Aorta (tissue), 5 donors: ENCODE measurements at places on chromosomes 2 and 18. TPM values are rescaled to one million over a fixed set of nuclear protein-coding genes. Genes with fewer than 3 reads are reported as not detected.

The THSD7B gene
- polyA plus RNA-seq: 1.9 TPM

The FOXI3 gene
- polyA plus RNA-seq: not detected

The GREB1 gene
- polyA plus RNA-seq: 0.13 TPM

The NAT8 gene
- polyA plus RNA-seq: not detected

The RGPD4 gene
- polyA plus RNA-seq: not detected

The EVX2 gene
- not detected for polyA plus RNA-seq

The LRRTM1 gene
- not detected for polyA plus RNA-seq

The MROH2A gene
- not detected for polyA plus RNA-seq

The PRKAG3 gene
- 0.13 TPM for polyA plus RNA-seq

The TANC1 gene
- 39.2 TPM for polyA plus RNA-seq

The C1GALT1C1L gene
- polyA plus RNA-seq: 1.9 TPM

The DNMT3A gene
- 9.4 TPM for polyA plus RNA-seq

The SLC30A3 gene
- 4.0 TPM for polyA plus RNA-seq

The PIEZO2 gene
- 0.90 TPM for polyA plus RNA-seq
